Gastroesophageal sphincter (tissue), 4 donors: ENCODE measurements at places on chromosomes 6 and 20.
A peak's percentile ranks its signal among the peaks of the same experiment; 100 is the strongest.

DNA sequence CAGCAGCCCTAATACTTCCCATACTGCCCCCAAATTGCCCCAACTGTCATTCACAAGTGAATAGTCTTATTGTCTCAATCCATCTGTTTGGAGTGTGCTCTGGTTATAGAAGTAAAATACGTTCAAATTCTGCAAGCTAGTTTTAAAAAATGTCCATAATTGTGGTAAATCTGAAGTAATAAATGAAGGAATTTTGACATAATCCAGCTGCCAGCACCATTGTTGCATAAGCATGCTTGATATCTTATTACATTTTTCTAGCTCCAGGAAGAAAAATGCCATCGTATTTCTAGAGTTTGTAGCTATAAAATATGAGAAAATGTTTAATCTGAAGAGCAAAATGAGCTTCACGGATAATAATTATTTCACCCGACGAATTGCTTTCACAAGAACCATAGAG, 664.7 kb downstream of the RFPL4B start:
- ATAC-seq: no peak

GRCh38 chr6:54403096-54403495, 94.9 kb downstream of the TINAG start:
- no peak for ATAC-seq

GRCh38 chr6:139570166-139570565, 195.7 kb upstream of the CITED2 start:
- no peak for ATAC-seq

GRCh38 chr6:30074331-30075093, 1.1 kb downstream of the RNF39 start:
- ATAC-seq: no peak

DNA sequence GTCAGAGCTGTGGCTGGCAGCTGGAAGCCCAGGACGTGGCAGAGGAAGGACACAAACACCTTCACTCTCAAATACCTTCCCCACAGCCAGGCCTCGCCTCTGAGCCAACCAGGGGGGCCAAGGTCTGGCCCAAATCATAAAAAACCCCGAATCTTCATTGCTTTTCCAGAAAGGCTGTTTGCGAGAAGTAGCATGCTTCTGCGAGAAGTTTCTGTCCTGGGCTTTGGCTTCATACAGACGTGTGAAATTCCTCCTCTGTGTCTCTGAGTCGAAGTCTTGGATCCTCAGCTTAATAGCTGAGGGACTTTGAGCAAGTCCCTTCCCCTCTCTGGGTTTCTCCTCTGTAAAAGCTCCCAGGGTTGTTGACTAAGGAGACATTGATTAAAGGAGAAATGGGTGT, 63.0 kb downstream of the CHMP4B start:
- ATAC-seq: no peak

- ATAC-seq: peak; percentile 90
These were observed 20.4 kb downstream of the OSBPL2 start for GRCh38 chr20:62258499-62259293.

GRCh38 chr6:35663447-35664235, 25.1 kb downstream of the FKBP5 start:
- no peak for ATAC-seq

GRCh38 chr6:135268740-135269139, 87.6 kb downstream of the MYB start:
- no peak for ATAC-seq

DNA sequence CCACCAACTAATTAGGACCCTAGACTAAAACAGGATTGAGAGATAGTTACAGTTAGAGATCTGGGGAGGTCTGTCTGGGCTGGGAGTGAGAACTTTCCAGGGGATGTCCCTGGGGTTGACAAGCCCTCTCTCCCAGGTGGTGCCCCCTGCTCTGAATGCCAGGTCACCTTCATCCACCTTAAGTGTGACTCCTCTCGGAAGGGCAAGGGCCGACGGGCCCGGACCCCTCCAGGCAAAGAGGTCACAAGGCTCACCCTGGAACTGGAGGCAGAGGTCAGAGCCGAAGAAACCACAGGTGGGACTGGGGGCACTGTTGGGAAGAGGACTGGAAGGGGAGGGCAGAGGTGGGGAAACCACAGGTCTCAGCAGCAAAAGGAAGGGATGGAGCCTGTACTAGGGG, 17.0 kb upstream of the ZNF76 start:
- ATAC-seq: no peak

GRCh38 chr6:111737065-111737521, 131.4 kb upstream of the TRAF3IP2 start:
- no peak for ATAC-seq

GRCh38 chr6:11705069-11705468, 73.5 kb downstream of the ADTRP start:
- no peak for ATAC-seq

- ATAC-seq: no peak
These were observed 4.2 kb upstream of the FBXO30 start for GRCh38 chr6:145818796-145819195.

DNA sequence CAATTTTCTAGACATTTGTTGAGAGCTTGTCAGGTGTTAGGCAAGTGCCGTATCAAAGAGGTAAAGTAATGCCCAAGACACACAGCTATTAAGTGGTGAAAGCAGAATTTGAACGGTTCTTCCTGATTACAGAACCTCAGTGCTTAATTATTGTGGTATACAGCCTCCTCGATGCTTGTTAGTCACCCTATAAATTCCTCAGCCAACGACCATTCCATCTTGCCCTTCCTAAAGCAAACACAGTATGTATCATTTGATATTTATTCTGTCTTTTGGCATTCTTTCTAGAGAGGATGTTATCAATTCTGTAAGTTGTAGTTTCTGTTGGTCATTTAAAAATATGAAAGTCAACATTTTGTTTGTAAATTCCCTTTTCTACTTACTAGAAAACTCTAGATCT, 297.8 kb upstream of the BMP2 start:
- ATAC-seq: no peak

DNA sequence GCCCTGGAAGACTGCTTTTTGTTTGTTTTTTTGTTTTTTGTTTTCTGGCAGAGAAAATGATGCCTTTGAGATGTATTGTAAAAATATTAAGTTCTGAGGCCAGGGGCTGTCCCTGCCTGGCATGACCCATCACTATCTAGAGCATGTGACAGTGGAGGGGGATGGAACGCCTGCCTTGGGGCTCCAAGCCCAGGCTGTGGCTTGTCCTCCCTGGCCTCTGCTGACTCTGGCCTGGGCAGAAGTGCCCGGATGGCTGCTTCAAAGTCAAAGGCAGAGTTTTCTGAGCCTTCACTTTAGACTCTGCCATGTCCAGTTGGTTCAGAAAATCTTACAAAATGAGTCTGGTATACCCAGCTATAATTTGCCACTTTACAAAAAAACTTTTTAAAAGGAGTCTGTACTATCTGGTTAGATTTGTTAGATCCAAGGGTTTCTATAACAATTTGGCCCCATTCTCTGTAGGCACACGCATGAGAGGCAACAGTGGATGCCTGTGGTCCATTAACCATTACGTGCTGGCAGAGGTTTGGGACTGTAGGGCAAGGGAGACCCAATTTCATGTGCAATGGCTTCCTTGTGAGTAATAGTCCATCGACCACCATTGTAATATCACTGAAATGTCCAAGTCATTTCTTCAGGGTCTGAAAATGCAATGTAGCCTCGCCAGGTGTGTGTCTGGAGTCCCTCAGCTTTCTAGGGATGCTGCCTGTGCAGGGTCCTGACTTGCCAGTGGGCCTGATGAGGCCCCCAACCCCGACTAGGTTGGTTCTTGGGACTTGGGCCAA, 8.3 kb downstream of the PPP1R3G start:
- ATAC-seq: no peak

GRCh38 chr20:41373931-41374920, 7.6 kb upstream of the EMILIN3 start:
- ATAC-seq: no peak

- no peak for ATAC-seq
These were observed 54.8 kb downstream of the DACT2 start for GRCh38 chr6:168264593-168265335.

DNA sequence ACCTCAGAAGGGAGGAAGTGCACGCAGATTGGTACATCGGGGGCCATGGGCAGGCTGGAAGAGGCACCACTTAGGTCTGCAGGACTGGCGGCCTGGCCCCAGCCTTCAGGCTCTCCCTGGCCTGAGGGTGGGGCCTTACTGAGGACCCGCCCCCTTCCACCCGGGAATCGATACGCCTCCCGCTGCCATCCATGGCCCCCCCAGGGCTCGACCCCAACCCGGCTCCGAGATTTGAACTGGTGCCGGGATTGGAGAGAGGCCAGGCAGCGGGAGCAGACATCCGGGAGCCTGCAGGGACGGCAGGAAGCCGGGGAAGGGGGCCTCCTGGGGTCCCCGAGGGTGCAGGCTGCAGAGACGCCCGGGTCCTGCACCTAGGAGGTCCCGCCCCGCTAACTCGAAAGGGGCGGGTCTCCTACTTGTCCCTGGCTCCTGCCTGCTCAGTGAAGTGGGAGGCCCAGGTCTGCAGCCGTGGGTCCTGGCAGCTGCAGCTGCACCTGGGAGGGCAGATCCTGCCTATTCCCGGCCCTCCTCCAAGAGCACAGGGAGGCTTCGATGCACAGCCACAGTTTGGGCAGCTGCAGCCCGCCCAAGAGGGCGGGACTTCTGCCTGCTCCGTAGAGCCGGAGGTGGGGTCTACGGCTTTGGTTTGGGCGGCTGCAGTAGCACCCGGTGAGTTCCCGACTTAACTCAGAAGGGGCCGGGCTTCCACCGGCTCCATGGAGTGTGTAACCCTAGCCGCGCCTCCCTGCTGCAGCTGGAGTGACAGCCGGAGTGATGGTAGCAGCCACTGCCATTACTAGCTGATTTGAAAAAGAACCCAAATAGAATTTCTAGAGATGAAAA, 35.2 kb upstream of the TBC1D22B start:
- peak; percentile 92 for ATAC-seq

DNA sequence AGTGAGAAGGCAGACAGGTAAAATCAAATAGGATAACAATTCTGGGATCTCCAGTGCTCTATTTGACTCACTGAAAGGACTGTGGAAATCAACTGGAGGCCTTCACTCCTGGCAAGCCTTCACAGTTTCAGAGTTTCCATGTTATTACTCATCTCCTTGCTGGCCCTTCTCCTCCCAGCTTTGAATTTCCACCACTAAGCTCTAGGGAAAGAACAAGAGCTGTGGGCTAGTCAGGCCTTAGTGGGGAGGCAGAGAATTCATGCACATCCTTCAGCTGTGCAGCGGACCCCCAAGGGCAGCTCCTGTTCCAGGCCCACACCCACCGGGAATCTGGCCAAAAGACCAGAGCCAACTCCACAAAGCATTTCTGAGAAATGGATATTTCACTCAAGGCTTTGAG, 26.0 kb downstream of the MYLIP start:
- peak; percentile 84 for ATAC-seq

GRCh38 chr6:44255871-44256774, 1.2 kb downstream of the SLC35B2 start:
- ATAC-seq: no peak

- no peak for ATAC-seq
These were observed 340.3 kb downstream of the QKI start for GRCh38 chr6:163754866-163755265.

- no peak for ATAC-seq
These were observed 4.5 kb downstream of the CCN6 start for GRCh38 chr6:112058243-112059032.

DNA sequence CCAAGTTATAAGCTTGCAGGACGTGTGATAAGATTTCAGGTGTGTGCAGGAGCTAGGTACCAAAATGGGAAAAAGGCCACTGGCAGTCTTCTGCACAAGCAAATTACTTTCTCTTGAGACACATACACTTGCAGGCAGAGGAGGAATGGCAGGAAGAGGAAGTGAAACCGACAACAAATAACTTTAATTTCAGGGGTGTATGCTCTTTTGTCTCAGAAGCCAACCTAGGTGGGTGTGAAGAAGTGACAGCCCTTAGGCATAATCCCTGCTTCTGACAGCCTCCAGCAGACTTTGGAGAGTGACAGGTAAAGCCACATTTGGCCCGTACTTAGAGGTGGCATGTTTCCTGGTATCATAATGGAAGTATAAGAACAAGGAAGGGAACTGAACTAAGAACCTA, 118.8 kb upstream of the TRAF3IP2 start:
- no peak for ATAC-seq

GRCh38 chr20:10987651-10988383, 314.0 kb upstream of the JAG1 start:
- ATAC-seq: no peak

DNA sequence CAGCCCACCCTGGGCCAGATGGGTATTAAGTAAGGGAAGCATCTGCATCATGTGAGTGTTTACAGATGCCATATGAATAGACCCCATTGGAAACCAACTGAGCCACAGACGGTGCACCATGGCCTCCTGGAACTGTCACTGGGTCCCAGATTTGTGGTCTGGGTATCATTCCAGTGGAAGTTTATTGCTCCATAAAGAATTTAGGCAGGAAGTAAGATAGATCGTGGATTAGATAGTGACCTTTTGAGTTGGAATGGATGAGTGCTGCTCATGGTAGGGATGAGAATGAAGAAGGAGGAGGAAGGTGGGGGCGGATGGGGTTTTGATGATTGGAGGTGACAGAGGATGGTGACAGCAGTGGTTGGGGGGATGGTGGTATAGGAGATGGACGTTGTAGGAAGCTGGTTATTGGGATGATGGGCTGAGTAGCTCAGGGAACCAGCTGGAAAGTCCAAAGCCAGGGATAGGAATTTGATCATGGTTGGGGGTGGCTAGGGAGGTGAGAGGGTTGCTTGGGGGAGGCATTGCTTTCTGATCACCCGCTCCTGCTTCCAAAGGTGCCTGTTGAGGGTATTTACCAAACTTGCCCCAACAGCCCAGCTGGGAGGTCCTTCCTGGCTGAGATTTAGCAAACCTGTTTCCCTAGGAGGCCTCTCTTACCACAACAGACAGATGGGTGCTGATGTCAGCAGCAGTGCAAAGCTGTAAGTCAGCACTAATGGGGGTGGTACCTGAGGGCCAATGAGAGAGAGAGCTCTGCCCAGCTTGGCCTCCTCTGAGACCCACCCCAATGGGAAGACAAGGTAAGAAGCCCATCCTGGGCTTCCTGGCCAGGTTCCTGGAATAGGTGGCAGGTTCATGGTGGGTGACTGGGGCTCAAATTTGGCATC, 78.0 kb downstream of the VEGFA start:
- ATAC-seq: no peak

DNA sequence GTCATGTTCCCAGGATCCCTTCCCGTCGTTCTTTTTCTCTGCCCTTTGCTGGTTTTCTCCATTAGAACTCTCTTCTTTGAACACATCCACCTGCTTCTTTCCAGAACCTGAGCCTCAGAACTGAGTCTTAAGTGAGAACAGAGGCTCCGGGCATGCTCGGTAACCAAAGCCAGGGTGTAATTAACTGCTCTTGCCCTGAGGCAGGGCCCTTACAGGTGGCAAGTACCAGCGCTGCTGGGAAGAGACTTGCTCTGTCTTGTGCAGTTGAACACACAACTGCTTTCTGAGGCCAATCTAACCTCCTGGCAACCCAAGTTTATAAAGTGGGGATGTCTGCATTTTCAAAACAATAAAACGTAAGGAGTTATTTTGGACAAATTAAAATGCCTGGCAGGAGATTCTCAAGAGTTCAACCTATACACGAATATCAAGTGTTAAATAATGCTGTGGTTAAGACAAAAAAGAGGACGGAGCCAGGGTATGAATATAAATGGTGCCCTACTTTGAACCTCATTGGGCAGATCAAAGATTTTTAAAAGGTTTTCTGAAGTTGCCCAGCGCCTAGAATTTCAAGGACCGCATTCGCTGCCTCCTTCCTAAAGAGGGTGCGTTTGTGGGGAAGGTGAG, 12.4 kb upstream of the DEK start:
- no peak for ATAC-seq
